ENCODE measurements at places on chromosomes 3 and 15.

- no peak for DNase-seq
Observed at GRCh38 chr3:70476174-70476573, 163.7 kb upstream of the MDFIC2 start.

GRCh38 chr3:148930752-148931151 is 60.6 kb upstream of the GYG1 start:
- DNase-seq = peak; percentile 92

- DNase-seq = no peak
Observed at GRCh38 chr3:109396806-109397205, 59.5 kb upstream of the DPPA4 start.

DNA sequence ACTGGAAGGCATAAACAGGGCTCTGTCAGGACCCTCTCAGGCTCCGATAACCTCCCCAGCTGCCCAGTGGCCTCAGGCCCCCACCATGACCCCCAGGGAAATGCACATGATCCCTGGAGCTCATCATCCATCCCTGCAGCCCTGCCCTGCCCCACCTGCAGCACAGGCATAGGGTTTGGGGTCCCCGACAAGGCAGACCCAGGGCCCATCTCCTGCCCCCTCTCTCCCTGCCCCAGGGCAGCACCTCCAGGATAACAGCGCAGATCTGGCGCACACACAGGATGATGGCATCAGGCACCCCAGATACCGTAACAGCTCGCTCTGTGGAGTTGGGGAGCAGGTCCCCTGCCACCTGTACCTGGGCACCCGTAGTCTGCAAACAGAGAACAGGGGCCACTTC is 4.5 kb downstream of the GPR62 start:
- DNase-seq = no peak

DNA sequence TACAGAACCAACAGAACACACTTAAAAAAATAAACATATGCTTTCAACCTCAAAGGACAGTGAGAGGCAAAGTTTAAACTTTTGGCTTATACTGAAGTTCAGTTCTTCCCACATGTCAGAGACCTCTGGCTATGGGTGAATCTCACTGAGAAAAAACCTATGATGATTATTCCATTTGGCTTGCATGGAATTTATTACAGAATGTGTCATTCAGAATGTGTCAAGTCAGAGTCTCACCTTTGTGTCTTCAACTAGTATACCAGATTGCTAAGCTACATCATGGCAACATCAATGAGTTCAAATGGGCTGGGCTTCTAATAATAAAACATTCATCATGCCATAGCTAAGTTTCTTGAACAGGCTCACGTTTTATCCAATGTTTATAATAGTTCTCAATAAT is 987.0 kb downstream of the NTRK3 start:
- peak; percentile 49 for DNase-seq

DNA sequence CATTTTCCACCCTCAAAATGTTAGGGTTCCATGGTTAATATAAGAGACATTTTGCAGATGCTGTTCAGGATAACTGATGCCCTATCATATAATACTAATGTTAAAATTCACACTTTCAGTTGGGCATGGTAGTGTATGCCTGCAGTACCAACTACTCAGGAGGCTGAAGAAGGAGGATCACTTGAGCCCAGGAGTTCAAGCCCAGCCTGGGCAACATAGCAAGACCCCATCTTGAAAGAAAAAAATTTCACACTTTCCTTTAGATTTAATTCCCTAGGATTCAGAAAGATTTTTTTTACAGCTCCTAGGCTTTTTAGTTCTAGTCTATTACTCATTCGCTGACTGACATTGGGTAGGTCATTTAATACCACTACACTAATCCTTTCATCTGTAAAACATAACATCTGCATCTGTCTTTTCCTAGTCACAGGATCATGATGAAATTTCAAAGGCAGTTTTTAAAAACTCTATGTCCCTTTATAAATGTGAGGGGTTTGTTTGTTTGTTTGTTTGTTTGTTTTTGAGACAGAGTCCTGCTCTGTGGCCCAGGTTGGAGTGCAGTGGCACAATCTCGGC is 103.7 kb downstream of the MYO5A start:
- no peak for DNase-seq

GRCh38 chr3:78260388-78260787 is 1220.5 kb downstream of the ROBO2 start:
- DNase-seq = no peak

DNA sequence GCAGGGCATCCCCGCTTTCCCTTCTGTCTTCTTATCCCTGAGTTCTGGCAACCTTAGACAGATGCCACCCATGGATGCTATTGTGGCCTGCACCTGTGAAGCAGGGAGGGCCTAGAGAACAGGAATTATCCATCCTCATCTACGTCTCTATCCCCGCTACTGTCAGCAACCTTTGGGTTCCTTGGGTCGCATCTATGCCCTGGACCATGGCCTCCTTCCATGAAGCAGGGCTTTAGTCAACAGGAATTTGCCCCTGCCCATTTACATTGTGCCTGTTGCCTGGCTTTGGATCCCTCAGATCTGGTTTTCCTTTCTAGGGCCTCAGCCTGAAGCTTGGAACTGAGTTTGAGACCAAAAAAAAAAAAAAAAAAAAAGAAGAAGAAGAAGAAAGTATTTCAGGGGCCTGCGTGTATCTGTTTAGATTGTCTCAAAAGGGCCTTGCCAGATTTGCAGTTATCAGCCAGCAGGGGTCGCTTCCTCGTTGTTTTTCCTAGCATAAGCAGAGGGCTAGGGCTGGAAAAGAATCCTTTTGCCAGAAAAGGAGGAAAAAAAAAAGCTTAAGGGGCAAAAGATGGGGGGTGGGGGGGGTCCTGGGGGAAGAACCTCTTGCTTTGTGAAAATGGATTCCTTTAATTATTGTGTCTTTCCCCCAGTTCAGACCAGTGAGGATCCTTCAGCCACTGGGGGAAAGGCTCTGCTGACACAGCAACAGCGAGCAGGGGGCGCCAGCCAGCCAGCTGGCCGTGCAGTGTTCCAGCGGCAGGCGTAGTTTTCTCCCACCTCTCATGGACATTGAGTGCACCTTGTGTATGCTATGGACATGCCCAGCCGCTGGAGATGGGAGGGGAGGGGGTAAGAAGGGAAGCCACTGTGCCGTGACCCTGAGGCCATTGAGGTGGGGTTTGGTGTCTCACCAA is 65.7 kb upstream of the ALDH1L1 start:
- peak; percentile 36 for DNase-seq

DNA sequence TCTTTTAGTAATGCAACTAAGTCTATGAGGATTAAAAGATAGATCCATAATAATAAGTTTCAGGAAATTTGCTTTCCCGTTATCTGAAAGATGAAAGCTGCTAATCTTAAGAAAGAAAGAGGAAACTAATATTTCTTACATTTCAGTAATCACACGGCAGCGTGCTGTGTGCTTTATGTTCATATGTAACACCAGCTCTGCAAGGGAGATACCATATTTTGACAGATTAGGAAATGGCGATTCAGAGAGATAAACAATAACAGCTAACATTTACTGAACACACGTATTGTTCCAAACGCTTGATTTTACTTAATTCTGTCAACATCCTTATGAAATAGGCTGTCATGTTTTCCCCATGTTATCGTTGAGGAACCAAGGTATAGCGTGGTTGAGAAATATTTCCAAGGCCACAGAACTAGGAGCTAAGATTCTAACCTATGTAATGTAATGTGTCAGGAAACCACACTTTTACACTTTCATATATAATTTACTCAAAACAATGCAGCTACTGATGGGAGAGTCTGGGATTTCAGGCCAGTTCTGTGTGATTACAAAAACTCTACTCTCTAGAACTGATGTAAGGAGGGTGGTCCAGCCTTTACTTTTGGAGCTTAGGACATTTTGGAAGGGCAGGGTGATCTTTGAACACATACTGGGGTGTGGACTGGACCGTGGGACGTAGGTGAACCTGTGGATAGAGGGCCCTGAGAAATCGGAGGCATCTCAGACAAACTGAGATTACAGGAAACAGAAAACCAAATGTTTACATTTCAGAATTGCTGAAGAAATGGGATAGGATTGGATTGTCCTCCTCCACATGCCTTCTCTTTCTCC is 100.6 kb downstream of the IL1RAP start:
- no peak for DNase-seq

DNA sequence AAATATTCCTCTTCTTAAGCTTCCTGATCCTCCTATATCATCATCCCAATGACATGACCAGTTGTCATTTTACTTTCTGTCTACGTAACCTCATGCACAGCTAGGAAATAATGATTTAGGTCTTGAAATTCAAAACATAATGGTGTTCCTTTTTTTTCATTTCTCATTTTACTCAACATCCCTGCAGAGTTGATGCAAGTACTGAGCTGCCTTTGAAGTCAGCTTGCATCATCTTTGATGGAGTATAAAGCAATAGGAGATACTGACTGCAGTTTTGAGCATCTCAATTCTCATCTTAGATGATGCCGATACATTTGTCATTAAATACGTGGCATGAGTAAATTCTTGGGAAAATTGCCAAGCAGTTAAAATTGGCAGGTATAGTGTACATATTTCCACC is 346.1 kb downstream of the ZIC1 start:
- no peak for DNase-seq

DNA sequence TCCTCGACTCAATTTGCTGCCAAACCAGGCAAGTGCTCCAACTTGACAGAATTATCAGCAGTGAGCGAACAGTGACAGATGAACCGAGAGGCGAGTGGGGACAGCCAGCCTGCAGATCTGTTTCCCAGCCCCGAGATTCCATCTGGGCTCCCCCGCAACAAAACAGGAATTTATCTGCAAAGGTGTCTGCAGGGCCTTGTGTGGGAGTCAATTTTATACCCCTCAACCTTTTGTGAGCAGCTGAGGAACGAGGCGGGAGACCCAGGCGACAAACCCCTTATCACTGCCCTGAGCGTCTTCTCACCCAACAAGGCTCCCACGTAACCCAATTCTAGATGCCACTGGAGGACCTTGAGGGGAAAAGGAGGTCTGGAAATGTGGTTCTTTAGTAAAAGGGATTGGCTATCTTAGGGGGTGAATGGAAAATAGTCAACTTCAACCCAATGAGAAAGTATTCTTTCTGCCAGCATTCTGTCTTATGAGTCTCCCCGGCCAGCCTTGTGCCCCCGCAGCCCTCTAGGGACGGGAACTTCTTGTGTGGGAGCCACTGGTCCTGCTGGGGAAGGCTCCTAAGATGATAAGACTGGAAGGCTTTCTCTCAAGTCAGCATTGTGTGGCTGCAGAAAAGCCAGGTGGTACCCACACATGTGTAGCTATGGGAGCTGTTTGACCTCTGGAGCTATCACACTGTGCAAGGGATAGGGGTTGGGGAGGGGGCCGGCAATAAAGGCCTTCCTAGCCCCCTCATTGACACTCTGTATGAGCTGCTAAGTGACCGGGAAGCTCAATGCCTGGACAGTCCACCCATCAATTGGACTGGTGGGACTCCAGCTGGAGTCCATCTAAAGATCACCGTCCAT is 527.9 kb downstream of the SHQ1 start:
- DNase-seq = no peak

GRCh38 chr3:32257641-32258438 is 19.4 kb downstream of the CMTM8 start:
- DNase-seq = no peak

GRCh38 chr3:14203521-14204079 is 25.0 kb downstream of the LSM3 start:
- DNase-seq = peak; percentile 82

DNA sequence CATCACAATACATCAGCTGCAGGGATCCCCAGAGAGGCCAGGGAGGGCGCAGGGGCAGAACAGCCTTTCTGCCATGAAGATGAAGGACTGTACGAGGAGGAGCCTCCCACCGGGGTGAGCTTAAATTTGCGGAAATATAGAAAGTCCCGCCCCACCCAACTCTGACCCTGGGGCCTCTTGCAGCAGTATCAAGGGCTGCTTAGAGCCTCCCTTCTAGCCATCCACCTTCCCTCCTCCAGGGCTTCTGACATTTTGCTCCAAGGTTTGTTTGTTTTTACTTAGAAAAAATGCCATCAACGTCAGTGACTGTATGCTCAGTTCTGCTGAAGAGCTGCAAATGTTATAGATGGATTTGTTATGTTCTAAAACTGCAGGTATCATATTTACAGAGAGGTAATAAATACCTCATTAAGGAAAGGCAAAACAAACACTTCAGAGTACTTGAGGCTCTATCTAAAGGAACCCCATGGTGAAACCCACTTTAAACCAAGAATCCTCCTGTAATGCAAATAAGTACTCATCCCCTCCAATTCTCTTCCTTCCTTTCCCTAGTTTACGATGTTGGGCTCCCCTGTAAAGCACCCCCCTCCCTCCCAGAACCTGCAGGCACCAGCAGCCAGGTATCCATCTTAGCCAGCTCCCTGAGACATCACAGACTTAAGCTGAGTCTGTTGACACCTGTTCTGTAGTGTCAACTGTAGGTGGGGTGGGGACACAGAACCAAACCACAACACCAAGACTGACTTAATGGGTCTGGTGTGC is 30.5 kb downstream of the RFTN1 start:
- DNase-seq = no peak

- DNase-seq = no peak
Observed at GRCh38 chr3:82165266-82165665, 403.8 kb upstream of the GBE1 start.

DNA sequence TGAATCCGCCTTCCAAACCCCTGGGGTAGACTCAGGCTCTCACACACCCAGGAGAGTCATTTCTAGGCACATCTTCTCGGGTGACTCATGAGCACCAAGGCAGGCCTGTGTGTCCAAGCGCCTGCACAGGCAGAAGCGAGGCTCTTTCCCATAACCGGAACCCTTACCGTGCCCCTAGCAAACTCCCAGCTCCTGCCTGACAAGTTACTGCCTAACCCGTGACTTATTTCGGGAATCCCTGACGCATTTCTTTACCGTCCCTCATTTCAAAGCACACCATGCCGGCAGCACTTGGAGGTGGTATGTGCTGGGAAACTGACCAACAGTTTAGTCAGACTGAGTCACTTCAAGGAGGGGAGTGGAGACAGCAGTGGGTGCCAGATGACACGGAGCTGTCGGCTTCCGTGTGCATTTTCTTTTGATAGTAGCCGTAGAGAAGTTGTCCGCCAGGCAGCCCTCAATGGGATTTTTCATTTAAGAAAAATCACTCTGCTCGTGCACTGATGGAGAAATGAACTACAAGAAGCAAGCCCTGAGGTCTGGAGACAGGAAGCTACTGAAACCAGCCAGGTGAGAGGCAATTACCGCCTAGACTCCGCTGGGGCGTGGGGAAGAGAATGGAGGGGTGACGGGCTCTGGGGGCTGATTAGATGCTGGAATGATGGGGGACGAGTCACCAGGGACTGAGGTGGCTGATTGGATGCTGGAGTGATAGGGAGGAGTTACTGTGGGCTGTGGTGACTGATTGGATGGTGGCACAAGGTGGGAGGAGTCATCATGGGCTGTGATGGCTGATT is 17.3 kb upstream of the HRH1 start:
- DNase-seq = peak; percentile 100

- DNase-seq = peak; percentile 73
Observed at GRCh38 chr3:134197681-134198261, 52.9 kb downstream of the RYK start.

DNA sequence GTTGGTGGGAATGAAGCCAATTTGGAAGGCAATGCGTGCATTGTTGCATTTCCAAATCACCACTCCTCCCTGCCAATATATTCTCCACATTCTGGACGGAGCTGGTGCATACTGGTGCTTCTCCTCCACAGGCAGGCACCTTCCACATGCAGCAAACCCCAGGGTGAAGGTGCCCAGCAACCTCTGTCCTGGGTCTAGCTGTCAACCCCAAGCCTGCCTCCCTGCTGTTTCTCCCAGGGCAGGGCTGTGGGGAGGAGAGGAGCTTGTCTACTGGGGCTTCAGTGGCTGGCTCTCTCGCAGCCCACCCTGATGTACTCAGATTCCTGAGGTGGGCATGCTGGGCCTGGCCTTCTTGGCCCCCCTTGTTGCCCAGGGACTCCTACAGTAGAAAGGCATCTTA is 20.1 kb downstream of the GASK1A start:
- no peak for DNase-seq

GRCh38 chr3:106063909-106064308 is 195.1 kb upstream of the CBLB start:
- DNase-seq = no peak

GRCh38 chr15:34810443-34811129 is 15.2 kb upstream of the ACTC1 start:
- peak; percentile 97 for DNase-seq
